Stimulated activated CD8-positive, alpha-beta memory T cell treated with anti-CD3 and anti-CD28 coated beads, Interleukin-15, amount 100 ng/mL, for 48 hours (primary cell): ENCODE measurements at places on chromosomes 5 and 9.
A peak's percentile ranks its signal among the peaks of the same experiment; 100 is the strongest.

DNA sequence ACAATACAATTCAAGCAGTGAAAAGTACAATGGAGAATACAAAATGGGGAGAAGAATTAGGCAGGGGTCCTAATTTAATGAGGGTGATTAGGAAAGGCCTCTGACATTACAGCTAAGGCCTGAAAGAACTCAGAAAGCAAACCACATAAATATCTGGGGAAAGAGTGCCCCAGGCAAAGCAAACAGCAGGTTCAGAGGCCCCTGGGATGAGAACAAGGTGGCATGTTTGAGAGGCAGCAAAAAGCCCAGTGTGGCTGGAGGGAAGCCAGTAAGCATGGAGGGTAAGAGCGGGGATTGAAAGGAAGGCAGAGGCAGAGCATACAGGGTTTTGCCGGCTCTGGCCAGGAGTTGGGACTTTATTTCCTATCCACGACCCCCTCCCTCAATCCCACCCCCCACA lies 33.4 kb upstream of the VDAC1 start:
- no peak for DNase-seq

DNA sequence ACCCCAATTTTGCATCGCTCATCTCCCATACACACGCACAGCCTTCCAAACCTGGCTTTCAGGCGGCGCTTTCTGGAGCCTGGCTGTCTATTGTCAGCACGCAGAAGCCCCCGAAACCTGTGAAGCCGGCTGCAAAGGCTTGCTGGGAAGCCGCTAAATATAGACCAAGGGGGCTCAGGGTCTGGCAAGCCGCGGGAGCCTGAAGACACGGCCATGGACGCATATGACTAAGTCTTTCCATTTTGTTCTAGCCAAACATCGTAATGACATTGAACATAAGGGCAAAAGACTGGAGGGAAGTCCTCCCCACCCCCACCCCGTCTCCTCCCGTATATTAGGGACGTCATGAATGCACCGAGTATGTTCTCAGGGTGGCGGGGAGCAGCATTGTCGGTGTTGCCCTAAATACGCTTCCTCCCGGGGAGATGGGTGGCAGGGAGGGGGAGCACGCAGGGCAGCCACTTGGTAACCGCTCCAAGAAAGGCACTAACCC lies 1.1 kb downstream of the CTNND2 start:
- no peak for DNase-seq

- no peak for DNase-seq
These were observed 4.1 kb downstream of the CFAP95 start for GRCh38 chr9:69824499-69825252.

GRCh38 chr5:155088811-155089210 lies 75.3 kb downstream of the KIF4B start:
- no peak for DNase-seq

DNA sequence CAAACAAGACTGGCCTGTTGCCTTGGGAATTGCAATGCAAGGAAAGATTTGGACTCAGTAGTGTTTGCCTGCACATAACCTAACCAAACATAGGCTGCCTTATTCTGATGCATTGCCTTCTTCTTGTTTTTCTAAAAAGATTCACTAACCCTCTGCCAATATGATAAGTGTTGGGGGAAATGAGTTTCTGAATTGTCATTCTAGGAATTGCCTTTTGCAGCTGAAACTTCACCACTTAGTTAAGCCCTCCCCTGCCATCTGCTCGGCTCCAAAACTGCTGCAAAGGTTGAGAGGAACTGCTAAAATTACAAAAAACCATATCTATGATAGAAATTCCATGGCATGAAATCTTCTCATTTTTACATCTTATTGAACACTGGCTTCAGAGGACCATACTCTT lies 41.6 kb upstream of the SPATA31D4 start:
- DNase-seq = no peak

DNA sequence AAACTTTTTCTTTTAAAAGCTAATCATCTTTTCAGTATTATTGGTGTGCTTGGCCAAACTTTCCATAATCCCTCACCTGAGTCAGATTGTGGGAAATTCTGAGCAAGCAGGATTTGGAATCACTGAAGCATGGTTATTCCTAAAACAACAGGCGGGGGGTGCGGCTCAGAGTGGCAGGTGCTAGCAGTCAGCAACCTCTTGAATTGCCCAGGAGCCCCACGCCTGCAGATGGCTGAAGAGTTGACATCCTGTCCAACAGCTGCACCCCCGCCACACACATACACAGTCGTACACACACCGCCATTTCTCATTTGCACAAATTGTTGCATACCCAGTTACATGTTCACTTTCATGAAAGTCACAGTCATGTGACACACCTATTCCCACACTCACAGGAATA lies 96.6 kb downstream of the LHX2 start:
- DNase-seq = no peak

DNA sequence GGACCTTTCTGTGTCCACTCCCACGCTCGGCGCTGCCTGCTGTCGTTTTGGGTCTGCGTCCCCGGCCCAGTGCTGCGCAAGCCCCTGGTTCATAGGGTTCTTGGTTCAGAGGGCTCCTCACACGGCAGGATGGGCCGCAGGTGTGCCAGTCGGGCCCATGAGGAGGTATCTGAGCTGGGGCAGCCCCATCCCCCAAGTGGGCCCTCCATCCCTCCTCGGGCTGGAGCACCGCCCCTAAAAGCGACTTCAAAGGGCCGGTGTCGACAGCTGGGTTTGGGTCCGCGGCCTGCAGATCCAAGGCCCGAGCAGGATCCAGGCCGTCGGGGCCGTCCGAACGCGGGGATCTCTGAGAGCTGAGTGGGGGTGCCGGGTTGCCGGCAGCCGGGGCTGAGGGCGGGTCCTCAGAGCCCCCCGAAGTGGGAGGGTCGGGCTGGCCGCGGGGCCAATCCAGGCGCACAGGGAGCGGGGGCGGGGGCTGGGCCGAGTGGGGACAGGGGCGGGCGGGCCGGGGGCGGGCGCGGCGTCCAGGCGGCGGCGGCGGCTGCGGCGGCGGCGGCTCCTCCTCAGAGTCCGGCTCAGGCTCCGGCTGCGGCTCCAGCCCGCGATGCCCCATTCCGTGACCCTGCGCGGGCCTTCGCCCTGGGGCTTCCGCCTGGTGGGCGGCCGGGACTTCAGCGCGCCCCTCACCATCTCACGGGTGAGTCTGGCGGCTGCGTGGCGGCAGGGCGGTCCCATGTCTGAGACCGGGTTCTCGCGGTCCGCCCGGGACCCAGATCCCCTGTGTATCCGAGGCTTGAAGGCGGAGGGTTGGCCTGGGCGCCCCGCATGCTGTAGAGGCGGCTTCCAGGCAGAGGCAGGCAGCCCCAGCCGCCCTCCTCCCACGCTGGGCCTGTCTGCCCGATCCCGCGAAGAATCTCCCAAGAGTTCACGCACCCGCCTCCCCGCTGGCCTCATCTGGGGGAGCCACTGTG lies at the start of gene PDLIM4:
PDLIM4 (plus strand) TSS at position 566 of the 971 bp plus-strand sequence; CDS start at position 605, 39 bp downstream.
- DNase-seq = no peak

DNA sequence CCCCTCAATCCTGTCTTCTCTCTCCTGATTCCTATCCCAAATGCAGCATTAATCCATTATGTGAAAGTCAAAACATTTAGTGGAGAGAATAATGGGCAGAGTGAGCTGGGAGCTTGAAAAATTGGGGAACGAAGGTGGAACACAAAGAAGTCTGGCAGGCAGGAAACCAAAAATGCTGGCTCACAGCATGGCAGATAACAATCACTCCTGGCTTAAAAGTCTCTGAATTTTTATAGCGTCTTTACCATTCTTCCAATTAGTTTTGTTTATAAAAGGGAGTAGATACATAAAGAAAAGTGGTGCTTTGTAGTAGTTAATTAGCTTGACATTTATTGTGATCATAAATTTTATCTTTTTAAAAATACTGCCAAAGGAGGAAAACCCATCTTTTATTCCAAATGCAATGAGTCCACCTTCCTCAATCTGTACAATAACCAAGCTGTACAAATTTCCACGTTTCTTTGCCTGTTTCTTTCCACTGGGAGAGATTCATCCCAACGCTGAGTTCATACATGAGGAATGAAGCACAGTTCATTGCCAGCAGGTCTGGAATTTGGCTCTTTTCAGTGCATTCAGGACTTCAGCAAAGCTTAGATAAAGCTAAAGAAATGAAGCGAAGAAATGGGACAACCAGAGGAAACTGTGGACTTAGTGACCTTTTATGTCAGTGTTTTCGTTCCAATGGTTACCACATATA lies 174.7 kb downstream of the HMHB1 start:
- DNase-seq = no peak

DNA sequence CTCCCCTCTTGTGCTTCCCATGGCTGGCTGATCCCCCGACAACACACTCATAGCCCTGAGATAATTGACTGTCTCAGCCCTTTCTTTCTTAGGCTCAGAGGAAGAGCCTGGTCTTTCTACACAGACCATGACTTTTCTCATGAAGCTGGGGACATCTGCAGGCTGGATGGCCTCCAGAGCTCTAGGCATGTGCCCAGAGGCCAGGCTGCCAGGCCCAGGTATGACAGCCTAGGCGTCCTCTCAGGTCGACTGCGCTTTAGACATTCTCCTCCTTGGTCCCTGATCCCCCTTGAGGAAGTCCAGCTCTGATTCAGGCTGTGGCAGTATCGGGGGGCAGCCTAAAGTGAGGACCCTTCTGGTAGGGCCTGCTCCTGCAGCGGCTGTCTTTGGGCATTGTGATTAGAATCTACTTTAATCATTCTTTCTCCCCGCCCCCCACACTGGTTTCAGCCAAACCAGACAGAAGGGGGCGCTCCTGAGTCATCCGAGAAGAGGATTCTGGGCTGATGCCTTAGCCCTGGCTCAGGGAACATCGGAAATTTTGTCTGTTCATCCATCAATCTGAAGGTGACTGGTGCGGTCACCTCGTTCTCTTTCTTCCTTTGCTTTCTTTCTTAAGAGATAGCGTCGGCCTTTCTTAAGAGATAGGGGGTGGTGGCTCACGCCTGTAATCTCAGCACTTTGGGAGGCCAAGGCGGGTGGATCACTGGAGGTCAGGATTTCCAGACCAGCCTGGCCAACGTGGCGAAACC lies 66.5 kb upstream of the HSPA9 start:
- DNase-seq = peak; percentile 62

DNA sequence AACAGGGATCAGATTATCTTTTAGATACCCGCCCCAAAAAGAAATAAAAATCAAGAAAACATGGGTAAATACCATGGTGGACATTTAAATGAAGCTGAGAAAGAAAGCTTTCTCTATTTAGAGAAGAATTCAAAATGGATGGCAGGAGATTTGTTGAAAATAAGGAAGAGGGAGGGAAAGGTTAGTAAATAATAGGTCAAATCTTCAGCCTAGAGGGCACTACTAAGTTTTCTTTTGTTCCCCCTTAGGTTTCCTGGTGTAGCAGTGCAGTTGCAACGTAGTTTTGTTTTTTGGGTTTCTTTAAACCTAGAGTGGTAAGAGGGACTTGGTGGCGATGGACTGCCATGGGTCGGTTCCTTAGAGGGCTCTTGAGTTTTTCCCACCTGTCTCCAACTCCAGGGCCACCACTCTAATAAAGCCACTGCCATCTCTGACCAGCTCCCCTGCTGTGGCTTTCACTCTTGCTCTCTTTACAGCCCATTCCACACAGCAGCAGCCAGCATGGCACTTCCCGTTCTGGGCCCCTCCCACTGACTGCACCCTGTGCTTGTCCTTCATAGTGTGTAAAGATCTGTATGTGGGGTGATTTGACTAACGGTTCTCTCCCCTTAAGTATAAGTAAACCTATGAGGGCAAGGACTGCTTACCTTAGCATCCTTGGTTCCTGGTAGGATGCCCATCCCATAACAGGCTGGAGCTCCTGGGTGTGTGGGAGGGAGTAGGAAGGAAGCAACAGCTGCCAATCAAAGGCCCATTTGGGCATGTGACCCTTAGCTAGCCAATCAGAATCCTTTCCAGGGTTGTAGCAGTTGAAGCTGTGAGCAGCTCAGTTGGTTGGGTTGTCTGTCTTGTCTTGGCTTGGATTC lies 118.3 kb downstream of the SLC1A3 start:
- DNase-seq = no peak

DNA sequence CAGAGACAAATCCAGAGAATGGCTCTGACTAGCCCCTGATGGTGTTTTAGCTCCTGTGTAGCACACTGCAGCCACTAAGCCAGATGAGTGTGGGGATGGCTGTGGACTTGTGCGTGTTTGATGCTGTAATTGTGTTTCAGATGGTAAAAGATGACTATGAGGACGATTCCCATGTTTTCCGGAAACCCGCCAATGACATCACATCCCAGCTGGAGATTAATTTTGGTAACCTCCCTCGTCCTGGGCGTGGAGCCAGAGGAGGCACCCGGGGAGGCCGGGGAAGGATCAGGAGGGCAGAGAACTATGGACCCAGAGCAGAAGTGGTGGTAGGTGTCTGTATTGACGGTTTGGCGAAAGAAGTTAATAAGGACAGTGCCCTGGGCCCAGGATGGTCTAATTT lies 38.0 kb downstream of the HABP4 start:
- DNase-seq = no peak

DNA sequence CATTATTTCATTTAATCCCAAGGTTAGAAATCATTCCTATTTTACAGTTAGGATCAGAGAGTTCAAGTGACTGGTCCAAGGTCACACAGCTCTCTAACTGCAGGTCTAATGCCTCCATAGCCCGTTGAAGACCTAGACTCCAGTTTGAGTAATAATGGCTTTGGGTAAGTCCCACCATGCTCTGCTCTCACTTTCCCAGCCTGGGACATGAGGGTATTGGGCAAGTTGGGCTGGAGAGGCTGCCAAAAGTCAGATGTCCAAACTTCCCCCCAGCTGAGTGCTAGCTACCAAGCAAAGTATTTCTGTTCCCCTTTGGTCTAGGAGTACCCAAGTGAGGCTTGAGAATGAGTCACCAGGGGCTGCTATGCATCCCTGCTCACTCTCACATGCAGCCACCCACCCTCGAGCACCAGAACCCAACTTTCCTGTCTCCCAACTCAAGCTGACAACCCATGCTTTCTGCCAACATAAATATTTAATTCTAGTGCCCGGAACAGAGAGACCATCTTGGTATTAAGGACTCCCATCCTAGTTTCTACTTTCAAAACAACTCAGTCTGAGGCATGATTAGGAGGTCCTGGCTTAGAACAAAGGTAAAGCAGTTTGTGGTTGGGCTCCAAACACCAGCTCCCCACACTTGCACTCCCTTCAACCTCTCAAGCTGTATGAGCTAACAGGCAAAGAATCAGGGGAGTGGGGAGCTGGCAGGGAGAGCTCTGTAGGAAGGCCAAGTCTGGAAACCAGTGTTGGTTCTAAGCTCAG lies 236.5 kb upstream of the TRIM32 start:
- no peak for DNase-seq
